Activated naive CD8-positive, alpha-beta T cell treated with anti-CD3 and anti-CD28 coated beads, Interleukin-2, amount 10 ng/mL, durations not matched to agents 7 days and 5 days (primary cell): ENCODE measurements at places on chromosomes 7 and 10. TPM values are rescaled to one million over a fixed set of nuclear protein-coding genes. Genes with fewer than 3 reads are reported as not detected.

Gene TMEM236
- 0.11 TPM for total RNA-seq

Gene NPFFR1
- 0.03 TPM for total RNA-seq

Gene GDI2
- 194 TPM for total RNA-seq

Gene BZW2
- total RNA-seq = 41.0 TPM

Gene INHBA
- total RNA-seq = not detected

Gene CYP3A4
- total RNA-seq = not detected

Gene LOXL4
- not detected for total RNA-seq

Gene MACC1
- total RNA-seq = 0.34 TPM

Gene ZNF467
- total RNA-seq = 1.0 TPM
